ENCODE measurements at places on chromosomes 7 and 10.

DNA sequence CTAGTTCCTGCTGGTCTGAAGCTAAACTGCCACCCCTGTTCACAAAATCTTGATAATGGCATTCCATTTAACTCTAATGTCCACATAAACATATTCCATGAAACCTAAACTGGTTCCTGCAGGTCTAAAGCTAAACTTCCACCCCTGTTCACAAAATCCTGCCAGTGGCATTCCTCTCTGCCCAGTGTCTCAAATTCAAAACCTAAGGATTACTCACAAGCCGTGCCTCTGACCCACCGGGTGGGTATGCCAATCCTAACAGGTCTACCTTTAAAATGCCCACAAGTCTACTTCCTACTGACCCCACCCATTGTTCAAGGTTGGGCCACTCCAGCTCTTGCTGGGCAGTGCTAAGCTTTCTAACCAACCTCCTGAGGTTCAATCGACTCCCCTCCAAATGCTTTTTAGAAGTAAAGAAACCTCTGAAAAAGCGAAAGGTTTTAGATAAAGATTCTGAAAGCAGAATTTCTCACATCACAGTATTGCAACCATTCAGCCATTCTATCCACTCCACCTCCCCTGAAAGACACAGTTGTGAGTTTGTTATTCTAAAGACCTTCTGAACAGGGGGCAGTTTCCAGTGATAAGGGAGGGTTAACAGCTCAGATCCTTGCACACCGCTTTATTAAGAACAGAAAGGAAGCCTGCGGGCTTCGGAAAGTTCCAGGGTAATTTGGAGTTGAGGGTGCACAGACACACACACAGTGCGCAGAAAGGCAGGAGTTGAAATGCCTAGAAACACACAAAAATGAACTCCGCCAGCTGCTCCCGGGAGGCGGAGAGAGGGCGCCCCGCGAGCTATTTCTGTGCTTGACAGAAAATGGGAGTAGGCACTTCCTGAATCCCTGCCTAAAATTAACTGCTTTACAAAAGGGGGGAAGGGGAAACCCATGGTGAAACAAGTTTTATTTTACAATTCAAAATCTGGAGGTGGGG is 87.7 kb downstream of the TNS3 start:
- no peak for DNase-seq

DNA sequence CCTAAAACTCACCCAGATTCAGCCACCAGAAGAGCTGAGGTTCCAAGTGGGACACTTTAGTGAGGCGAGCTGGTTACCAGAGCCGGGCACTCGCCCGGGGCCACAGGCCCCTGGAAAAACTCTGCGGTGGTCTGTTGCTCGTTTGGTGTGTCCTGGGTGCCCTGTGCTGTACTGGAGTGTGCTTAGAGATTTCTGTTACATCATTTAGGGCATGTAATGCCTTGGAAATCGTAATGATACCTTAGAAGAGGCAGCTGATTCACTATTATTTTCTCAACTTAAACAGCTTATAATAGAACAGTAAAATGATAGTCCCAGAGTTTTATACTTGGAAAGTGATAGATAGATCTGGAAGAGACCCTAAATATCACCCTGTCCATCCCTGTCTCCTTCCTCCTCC is 48.5 kb upstream of the BTBD16 start:
- no peak for DNase-seq

DNA sequence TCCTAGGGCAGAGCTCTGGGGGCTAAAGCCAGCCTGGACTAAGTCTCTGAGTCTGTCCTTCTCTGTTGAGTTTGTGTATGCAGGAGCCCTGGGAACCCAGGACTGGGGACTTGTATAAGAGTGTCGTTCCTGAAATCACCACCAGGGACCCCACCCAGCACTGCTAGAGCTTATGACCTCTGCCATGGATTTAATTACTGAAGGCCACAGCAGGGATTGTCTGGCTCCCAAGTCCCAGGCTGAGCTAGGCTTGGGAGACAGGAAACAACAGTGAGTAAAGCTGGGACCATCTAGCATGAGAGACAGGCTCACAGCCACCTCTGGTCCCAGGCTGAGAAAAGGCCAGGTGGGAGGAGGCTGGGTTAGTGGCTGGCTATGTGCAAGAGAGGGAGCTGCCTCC is 1.4 kb upstream of the TSPAN15 start:
- DNase-seq = peak; percentile 65

DNA sequence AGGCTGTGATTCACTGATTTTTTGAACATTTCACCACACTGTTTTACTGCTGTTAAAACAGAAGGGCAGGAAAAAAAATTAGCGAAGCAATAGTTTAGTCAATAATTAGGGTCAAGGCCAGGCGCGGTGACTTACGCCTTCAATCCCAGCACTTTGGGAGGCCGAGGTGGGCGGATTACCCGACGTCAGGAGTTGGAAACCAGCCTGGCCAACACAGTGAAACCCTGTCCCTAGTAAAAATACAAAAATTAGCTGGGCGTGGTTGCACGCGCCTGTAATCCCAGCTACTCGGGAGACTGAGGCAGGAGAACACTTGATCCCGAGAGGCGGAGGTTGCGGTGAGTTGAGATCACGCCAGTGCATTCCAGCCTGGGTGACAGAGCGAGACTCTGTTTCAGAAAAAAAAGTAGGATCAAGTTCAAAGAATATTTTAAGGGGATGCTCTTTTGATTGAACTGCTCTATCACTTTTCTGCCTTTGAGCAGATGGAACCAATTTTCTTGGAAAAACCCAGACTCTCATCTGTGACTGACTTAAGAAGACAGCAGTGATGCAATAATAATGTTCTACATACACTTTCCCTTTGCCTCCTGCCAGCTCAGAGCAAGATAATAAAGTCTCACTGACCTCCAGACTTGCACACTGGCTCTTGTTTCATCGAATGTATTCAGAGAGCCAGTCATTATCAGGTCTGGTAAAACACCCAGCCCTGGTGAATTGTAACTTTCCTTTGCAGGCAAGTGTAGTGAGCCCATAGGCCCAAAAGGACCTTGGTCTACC is 1.6 kb upstream of the PPA1 start:
- DNase-seq = no peak

DNA sequence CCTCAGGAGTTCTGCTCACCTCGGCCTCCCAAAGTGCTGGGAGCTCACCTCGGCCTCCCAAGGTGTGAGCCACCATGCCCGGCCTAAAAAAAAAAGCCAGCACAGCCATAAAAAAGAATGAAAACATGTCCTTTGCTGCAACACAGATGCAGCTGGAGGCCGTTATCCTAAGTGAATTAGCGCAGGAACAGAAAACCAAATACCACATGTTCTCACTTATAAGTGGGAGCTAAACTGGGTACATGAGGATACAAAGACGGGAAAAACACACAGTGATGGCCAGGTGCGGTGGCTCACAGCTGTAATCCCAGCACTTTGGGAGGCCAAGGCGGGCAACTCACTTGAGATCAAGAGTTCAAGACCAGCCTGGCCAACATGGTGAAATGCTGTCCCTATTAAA is 20.9 kb downstream of the PSPH start:
- no peak for DNase-seq

DNA sequence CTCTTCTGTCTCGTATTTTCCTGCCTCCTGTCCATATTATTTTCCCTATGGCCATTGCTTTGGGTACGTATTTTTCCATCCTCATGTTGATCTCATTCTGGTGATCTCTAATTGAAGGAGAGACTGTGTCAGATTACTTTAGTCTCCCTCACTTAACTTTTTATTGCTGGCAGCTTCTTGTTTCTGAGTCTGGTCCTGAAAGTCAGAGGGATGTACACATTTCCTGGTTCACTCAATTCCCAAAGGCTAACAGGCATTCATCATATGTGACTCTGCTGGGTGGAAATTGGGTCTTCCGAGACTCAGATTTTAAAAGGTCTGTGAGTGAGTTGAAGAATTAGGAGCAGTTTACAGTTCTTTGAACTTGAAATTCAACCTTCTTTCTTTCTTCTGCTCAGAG is 10.9 kb downstream of the UMAD1 start:
- no peak for DNase-seq

DNA sequence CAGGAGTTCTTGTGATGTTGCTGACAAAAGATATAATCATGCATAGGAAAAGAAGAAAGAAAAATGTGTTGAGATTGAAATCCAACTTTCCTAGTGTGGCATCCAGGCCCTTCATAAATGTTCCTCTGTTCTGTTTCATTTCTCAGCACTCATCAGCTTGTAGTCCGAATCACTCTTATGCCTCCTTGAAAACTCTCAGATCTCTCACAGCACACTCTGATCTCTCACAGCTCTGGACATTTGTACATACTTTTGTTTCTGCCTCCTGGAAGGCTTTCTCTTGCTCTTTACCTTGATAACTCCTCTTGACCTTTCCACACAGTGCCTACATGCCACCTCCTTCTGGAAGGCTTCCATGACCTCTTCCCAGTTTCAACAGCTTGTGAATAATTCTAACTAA is 409.0 kb upstream of the LRRN3 start:
- no peak for DNase-seq

GRCh38 chr7:32039000-32039756 is 31.0 kb downstream of the PDE1C start:
- no peak for DNase-seq

DNA sequence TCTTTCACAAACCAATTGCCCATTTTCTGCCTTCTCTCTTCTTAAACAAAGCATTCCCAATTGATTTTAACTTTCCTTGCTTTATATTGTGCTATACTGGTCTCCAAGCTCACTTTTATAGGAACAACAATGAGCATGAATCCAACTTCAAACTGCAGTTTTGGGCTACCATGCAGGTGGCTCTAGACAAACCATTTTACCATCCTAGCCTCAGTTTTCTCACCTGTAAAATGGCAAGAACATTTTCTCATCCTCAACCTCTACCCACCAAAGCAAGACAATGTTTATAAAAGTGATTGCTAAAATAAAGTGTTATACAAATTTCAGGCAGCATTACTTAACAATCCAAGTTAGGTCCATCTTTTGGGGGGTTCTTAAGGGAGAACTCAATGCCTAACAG is 66.8 kb upstream of the ASAH2 start:
- no peak for DNase-seq

DNA sequence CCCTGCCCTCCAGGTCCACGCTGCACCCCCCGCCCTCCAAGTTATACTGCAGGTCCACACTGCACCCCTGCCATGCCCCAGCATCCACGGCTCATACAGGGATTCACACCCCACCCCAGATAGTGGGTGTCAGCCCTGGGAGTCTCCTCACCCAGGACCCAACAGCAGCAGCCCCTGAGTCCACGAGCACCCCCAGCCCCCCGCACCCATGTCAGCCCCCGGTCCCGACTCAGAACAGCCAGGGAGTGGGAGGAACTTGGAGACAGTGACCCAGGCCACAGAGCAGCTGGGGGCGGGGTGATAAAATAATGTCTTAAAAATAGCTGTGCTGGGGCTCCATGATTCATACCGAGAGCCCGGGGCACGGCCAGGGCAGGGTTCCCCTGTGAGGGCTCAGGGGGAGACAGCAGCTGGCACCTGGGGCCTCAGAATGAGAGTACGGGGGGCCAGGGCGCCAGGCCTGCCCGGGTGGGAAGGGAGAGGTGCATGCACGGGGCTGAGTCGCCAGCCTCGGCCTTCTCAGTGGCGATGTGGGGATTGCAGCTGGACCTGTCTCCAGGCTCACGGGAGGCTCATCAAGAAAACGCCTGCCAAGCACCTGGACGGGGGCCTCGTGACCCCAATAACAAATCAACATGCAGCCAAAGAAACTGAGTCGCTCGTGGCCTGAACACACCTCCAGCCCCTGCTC is 29.8 kb downstream of the ADAP1 start:
- no peak for DNase-seq

DNA sequence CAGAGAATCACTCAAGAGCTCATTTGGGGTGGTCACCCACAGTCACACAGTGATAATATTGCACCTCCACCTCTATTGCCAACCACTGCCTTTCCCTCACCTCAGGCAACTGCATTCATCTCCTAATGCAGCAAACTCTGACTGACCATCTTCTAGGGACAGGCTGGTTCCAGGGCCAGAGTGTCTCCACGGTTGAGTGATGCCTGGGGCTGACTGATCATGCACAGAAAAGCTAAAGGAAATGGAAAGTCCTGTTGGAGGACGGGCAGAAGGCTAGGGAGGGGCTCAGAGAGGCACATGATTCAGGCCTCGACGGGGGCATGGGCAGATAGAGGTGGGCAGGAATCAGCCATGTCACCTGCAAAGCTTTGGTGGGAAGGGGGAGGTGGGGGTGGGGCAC is 127.1 kb upstream of the TNS3 start:
- no peak for DNase-seq

GRCh38 chr7:148398844-148399365 is 191.7 kb upstream of the C7orf33 start:
- no peak for DNase-seq

GRCh38 chr7:22082553-22082885 is 136.8 kb upstream of the CDCA7L start:
- DNase-seq = no peak

DNA sequence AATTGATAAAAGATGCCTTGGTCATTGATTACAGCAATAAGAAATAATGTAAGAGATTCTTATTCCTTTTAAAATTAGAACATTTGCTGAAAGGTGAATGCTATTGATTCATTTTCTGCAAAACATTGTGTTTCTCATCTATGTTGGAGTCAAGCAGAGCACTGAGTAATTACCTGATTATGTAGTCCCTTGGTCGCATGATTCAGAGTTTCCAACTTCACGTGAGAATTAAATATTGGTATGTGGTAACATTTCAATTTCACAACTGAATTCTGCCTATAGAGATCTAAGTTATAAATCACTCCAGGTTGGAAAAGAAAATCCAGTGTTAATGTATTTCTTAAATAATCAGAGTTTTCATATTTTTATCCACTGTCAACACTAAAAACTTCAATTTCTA is 701.4 kb downstream of the PHTF2 start:
- DNase-seq = no peak

GRCh38 chr10:22676435-22676834 is 37.9 kb downstream of the PIP4K2A start:
- no peak for DNase-seq

DNA sequence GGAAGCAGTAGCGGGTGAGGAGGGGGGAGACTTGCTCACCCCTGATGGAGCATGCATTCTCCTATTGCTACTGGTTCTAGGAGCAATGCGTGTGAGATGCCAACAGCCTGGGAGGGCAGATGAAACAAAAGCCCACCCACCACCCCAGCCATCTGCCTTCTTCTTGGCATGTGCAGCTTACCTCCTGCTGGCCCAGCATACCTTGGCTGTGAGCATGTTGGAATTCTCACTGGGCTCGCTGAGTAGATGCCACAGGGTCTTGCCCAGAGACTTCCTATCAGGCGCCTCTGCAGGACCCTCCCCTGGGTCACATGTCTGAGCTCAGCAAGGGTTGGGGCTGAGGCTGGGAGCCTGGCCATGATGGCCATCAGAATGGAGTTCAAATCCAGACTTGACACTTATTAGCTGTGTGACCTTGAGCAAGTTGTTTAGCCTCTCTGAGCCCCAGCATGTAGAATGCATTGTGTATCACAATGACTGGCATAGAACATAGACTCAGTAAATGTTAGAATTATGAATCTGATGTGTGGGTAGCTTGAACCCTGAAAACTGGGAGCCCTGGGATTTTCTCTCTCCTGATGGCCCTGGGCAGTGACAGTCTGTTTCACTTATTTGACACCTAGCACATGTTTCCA is 38.2 kb downstream of the CDH23 start:
- DNase-seq = no peak

GRCh38 chr10:81021428-81022129 is 483.9 kb downstream of the SH2D4B start:
- DNase-seq = no peak

Data from NCI-H774 (cell line).